ENCODE measurements at places on chromosomes 12 and 14.

GRCh38 chr14:74459289-74459946, 33.4 kb upstream of the SYNDIG1L start:
- peak; percentile 47 for DNase-seq

DNA sequence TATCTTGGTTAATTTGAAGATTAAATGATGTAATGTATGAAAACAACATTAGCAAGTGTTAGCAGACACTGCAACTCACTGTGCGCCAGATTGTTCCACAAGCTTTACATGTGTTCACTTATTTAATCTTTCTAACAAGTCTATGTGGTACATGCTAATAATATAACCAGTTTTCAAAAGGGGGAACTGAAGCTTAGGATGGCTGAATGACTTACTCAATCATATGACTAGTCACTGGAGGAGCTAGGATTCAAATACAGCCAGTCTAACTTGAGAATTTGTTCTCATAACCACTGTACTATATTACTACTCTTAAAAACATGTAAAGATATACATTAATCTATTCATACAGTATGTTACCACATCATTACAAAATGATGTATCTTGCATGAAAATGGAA, 60.5 kb upstream of the LRIG3 start:
- no peak for DNase-seq

DNA sequence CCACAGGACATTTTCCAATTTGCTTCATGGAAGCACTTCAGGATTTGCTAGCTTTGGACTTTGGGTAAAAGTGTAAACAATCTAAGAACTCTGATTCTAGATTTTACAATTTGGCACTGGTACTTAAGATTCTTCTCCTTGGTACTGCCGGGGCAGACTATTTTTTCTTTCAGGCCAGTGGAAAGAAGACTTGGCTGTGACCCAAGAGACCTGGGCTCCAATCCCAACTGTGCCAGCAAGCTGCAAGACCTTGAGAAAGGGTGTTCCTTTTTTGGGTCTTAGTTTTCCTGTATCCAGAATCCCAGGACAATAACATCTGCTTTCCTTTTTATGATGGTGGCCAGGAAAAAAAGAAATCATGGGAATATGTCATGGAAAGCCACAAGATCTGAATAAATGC, 148.1 kb upstream of the CRY1 start:
- DNase-seq: no peak

- no peak for DNase-seq
Measured at GRCh38 chr14:102516531-102517391, 7.2 kb upstream of the ANKRD9 start.

DNA sequence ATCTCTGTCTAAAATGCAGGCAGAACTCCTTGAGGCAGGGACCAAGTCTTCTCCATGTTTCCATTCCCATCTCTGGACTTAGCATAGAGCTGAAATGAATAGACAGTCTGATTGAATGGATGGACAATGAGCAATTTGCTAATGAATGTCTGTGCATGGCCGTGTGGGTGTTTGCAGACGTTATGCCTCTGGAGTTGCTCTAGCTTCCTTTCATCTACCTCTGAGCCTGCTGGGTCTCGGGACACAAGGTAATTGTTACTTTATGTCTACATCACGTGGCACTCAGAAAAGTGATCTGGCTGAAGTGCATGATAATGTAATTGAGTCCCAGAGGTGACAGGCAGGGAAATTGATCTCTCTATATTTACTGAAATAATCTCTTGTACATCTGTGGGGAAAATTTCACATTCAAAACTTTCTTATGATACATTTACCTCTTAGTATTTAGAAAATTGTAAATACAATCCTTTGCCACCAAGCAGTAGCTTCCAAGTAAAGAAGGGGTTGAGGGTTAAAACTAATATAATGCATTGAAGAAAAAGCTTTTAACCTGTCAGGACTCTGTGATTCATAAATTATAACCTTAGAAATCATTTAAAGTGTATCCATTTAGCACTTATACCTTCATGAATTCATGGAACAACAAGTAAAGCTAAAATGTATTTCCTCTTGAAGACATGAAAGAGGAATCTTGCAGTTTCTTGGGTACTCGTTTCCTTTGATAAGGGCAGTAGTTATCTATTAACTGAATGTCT, 424.1 kb downstream of the APAF1 start:
- DNase-seq: no peak

GRCh38 chr12:128140551-128140950, 126.4 kb upstream of the TMEM132C start:
- no peak for DNase-seq

DNA sequence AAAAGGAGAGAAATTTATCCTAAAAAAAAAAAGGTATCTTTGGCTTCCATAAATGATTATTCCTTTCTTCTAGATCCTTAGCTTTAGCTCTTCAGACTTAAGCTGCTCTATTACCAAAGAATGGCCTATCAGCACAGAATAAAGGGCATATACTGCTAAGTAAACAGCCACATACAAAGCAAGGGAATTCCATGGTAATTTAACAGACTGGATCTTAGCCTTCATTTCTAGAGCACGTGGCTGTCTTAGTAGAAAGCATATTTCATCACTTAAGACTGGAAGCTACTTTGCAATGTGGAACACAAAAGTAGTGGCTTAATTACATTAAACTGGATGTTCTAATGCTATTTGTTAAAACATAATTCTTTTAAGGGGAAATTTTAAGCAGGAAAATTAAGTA, 23.1 kb downstream of the TMED10 start:
- no peak for DNase-seq

DNA sequence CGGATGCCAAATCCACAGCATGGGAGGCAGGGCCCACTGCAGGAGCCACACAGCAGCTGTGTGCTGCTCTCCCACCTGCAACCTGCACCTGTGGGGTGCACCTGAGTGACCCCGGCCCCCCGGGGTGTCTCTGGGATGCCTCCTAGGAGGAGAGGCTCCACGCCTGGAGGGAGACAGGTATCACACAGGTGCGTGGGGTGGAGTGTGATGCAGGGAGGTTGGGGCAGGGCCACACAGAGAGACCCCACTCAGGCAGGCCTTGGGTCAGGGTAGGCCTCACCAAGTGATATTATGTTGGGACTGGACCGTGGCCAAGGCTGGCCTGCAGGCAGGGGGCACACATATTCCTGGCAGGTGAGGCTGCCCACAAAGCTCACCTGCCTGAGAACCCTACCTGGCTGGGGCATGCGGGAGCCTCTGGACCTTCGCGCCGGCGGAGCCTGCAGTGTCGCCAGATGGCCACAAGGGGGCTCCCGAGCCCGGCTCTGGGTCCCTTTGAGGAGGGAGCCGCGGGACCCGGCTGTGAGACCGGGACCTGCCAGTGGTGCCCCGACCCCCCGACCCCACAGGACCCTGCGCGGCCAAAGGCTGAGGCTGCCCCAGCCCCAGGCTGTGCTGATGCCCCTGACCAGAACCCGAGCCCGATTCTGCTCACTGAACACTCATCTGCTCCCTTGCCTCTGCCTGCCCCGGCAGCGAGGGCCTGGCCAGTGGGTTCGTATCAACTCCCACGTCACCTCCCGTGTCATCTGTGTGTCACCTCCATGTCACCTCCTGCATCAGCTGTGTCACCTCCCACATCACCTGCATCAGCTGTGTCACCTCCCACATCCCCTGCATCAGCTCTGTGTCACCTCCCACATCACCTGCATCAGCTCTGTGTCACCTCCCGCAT, 11.4 kb downstream of the TMEM121 start:
- DNase-seq: no peak

- DNase-seq: no peak
Measured at GRCh38 chr14:104701383-104702076, 12.1 kb downstream of the INF2 start.

DNA sequence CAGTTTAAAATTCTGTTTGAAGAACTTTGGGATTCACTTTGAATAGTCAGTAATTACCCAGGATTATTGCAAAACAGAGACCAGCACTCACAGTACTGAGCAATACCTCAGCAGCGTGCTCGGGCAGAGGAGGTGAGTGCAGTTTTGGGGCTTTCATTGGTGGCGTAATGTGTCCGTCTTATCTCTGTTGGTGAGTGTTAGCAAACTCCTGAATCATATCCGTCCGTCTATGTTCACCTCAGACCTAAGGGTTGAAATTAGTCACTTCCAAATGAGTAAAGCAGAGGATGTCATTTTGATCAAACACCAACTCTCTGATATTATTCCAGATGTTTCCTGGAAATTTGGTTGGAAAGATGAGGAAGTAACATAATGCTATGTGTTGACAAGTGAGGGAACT, 82.8 kb downstream of the BORCS5 start:
- DNase-seq: no peak

DNA sequence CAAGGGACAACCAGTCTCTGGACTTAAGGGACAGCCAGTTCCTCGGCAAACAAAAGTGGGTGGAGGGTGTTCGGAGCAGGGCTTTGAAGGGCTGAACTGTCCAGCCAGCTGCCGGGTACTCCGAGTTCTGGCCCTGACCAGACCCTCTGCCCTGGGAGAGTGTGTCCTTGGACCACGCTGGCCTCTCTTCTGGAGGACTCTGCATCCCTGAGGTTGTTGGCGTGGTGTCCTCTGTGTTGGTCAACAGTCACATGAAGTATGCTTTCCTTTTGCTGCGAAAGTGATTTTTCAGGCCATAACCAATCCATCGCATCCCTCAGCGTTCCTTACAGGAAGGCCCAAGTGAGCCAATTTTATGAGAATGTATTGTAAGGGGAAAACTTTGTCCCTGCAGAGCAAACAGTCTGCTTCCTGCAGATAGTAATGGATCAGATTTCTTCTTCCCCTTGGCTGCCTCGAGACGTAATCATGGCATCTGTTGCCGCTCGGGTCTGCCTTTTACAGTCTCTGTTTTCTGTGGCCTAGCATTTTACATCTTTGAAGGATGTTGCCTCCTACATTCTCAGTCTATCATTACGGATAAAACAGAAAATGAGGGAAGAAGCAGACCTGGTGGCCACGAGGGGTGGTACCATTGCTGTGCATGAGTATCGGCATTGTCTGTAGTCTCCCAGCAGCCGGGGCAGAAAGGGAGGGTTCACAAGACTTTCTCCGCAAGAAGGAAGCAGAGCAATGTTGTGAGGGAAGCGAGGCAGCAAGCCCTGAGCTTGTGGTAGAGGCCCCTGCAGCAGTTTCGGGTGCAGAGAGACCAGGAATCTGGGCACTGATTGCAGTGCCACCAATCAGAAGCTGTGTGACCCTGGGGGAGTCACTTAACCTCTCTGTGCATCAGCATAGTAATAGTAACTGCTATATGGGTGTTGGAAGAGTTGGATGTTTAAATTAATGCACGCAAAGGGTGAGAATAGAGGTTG, 47.4 kb downstream of the SMIM41 start:
- peak; percentile 72 for DNase-seq

DNA sequence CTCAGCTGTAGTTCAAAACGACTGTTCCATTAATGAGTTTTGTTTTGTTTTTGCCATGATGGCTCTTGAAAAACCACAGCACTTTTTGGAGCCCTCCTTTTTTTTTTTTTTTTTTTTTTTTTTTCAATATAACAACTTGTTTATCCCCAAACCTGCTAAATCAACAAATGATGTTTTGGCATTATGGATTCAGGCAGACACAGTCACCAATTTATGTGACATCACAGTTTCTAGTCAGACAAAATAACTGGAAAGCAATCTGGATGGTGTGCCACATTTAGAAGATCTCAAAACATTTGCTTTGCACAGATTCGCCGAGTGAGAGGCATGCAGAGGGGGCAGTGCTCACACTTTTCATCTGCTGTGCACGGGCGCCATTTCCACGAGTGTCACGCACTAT, 7.9 kb upstream of the RFLNA start:
- no peak for DNase-seq

GRCh38 chr12:40565029-40565633, 127.1 kb upstream of the CNTN1 start:
- no peak for DNase-seq

GRCh38 chr12:57816855-57817151, 1.7 kb downstream of the AVIL start:
- peak; percentile 82 for DNase-seq

GRCh38 chr14:90757452-90757851, 58.8 kb downstream of the TTC7B start:
- DNase-seq: no peak

GRCh38 chr14:99674064-99674650, 9.9 kb upstream of the CYP46A1 start:
- DNase-seq: no peak

DNA sequence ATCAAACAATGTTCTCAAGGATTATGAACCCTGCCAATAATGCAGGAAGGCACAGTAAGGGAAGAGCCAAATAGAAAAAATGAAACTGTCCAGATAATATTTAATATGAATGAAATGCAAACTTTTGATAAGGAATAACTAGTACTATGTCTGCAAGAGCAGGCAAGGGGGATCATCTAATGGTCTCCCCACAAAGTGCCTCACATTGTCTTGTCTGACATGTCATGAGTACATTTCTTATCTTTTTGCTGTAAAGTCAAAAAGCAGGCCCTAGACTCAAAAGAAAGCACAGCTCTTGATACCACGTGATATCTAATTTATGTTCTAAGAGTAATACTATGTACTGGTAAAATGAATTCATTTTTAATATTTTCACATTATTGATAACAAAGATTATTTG, 43.9 kb upstream of the GTF2A1 start:
- no peak for DNase-seq

DNA sequence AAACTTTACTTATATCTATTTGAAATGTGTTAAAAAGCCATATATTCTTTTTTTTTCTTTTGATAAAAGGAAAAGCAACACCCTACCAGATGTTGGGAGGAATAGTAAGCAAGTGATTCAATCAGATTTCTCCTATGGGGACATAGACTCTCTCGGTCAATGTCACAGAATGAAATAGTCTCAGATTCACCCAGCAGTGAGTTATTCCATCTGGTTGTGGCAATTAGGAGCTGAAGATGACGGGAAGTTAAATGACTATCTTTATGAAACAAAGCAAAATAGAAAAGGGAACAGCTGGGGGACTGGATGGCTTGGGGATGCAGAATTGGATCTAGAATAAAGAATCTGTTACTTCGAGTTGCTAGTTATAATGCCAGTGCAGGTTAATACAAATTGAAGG, 857.0 kb downstream of the NRXN3 start:
- no peak for DNase-seq

GRCh38 chr12:54329759-54330158, 4.8 kb downstream of the COPZ1 start:
- no peak for DNase-seq

GRCh38 chr14:103057372-103058163, at the start of gene CDC42BPB:
CDC42BPB (minus strand) TSS chr14:103057549; CDS start chr14:103057173, 376 bp downstream.
- DNase-seq: peak; percentile 96

GRCh38 chr14:68851078-68851477, 58.2 kb upstream of the ZFP36L1 start:
- DNase-seq: no peak

DNA sequence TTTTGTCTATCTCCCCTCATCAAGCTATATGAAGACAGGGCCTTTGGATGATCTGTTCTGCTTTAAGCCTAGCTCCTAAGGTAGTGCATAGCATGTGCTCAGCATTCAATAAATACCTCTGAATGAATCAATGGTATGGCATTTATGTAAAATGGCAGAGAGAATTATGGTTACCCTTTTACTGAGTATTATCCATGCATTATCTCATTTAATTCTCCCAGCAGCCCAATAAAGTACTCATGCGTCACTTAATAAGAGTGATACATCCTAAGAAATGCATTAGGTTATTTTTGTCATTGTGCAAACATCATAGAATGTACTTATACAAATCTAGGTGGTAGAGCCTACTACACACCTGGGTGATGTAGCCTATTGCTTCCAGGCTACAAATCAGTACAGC, 269.7 kb downstream of the KSR2 start:
- no peak for DNase-seq
